GM04504 (cell line): ENCODE measurements at places on chromosomes 2 and 18.

GRCh38 chr18:13237641-13238040, 19.1 kb downstream of the LDLRAD4 start:
- DNase-seq, result no peak

GRCh38 chr2:176079831-176080539, 3.8 kb downstream of the EVX2 start:
- no peak for DNase-seq

DNA sequence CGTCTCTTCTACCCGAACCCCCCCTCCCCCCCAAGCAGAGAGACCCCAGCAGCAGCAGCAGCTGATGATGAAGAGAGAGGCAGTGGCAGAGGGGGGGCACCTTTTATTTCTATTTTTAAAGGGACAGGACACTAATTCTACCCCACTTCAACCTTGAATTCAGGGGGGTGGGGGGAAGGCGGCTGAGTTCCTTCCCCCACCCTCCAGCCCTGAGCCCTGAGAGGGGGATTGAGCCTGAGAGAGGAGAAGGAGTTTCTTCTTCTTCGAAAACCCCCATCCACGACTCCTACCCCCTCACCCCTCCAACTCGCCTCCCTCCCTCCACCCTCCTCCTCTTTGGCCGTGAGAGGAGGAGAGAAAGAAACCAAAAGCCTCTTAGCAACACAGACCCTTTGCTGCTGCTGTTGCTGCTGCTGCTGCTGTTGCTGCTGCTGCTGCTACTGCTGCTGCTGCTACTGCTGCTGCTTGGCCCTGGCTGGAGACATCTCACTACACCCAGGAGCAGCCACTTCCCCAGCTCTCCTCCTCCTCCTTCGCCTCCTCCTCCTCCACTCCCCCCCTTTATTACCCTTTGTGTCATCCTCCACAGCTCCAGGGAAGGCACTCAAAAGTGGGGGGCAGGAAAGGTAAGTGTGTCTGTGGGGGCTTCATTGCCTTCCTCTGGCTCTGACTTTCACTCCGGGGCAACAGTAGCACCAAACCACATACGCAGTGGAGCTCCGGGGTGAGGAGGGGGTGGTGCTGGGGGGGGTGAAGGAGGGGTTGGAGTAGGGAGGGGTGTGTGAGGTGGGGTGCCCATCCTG, at the start of gene MBD5:
Gene MBD5, plus strand, starts transcription at position 33 of the 803 bp plus-strand sequence.
- DNase-seq, result no peak

- no peak for DNase-seq
These were observed 4.9 kb upstream of the STK17B start for GRCh38 chr2:196176142-196176738.

DNA sequence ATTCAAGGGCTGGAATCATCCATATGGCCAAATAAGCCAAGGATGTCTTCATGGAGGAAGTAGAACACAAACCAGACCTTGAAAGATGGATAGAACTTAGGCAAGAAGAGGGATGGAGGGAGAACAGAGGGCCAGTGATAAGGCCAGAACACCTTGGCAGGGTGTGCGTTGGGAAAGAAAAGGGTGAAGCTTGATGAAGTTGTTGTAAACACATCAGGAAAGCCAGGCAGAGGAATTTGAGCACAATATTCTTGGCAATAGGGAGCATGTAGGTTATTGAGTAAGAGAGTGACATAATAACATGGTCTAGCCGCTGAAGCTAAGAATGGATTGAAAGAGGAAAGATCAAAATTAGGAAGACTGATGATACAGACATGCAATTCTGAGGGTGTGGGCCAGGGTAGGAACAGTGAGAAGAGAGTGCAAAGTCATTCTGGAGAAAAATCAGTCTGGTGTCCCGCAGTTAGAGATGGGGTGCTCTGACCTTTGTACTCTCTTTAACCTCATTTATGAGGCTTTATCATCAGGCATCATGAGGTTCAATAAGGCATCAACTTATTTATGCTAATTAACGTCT, 41.0 kb downstream of the SLC14A2 start:
- DNase-seq, result no peak

GRCh38 chr2:112593736-112594135, 9.3 kb downstream of the CHCHD5 start:
- no peak for DNase-seq

DNA sequence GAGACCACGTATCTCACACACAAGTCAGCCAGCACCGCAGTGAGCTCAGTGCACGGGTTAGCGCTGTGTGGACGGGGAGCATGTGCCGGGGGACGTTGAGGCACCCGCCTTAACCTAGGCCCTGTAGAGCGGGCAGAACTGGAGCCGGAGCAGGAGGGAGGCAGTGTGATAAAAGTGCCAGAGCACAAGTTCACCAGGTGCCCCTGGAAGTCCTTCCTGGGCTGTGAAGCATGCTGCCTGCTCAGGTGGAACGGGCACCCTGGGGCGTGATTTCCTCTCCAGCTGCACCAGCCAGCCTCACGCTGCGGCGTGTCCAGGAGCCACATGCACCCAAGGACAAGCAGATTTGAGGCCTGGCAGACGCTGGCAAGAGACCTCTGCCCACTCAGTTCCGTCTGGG, 50.3 kb downstream of the ITGB1BP1 start:
- no peak for DNase-seq

DNA sequence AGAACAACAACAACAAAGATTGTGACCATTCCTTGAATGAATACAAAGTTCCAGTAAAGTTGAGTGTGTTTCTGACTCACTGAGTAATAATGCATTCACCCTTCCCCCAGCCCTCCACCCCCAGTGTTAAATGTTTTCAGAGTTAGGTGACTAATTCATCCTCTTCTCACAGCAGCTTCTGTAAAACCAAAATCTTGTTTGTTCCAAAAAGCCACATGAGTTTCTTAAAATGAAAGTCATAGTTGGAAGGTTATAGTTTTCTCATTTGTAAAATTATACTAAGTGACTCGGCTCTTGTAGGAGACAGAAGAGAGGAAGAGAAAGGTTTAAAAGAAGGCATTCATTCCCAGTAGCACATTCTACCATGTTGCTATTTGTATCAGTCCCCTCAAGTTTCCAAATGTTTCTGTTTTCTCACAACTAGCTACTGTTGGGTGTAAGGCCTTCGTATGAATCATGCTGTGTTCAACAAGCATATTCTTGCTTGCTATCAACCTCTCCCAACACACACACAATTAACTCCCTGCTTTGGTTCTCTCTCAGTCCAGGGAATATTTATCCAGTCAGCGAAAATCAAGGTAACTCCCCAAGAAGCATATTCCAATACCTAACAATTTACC, 75.3 kb downstream of the MBD2 start:
- DNase-seq, result peak; percentile 84

GRCh38 chr2:236840215-236840614, 245.5 kb upstream of the COPS8 start:
- DNase-seq, result no peak

- DNase-seq, result no peak
These were observed 104.1 kb downstream of the CHN1 start for GRCh38 chr2:174901075-174901474.

GRCh38 chr2:68279691-68280090, 27.4 kb upstream of the PPP3R1 start:
- DNase-seq, result no peak

- DNase-seq, result no peak
These were observed 23.6 kb upstream of the LRRTM1 start for GRCh38 chr2:80328159-80328571.

GRCh38 chr2:46097714-46098480, 199.3 kb upstream of the EPAS1 start:
- peak; percentile 96 for DNase-seq

- no peak for DNase-seq
These were observed 75.6 kb upstream of the ETAA1 start for GRCh38 chr2:67321588-67321903.

GRCh38 chr18:63079114-63079513, 240.5 kb downstream of the BCL2 start:
- DNase-seq, result no peak

- no peak for DNase-seq
These were observed 100.1 kb downstream of the VAPA start for GRCh38 chr18:10013621-10014543.

- no peak for DNase-seq
These were observed 7.3 kb upstream of the DUSP2 start for GRCh38 chr2:96152304-96153161.

- no peak for DNase-seq
These were observed 77.4 kb downstream of the SLC39A10 start for GRCh38 chr2:195734395-195734794.

DNA sequence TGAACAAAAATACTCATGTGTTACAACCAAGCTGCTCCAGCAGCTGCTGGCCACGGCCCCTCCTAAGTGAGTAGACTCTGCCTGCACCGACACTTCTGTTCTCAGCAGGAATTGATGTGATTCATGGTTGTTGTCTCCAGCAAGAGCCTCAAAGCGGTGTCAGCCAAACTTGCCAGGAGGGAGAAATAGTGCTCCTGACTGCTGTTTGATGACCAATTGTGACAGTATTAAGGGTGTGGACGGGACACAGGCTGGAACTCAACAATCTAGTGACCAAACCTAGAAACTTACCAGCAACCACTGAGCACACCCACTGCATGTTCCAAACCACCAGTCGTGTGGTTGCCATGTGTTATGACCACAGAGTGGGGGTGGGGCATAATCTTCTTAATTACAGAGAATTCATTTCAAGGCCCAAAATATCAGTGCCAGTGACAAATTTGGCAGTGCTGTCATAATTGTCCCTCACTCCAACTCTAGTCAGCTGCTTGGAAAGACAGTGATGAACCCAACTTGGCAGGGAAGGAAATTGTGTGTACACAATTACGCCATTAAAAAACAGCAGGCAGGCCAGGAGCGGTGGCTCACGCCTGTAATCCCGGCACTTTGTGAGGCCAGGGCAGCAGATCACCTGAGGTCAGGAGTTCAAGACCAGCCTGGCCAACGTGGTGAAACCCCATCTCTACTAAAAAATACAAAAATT, 30.4 kb downstream of the FBLN7 start:
- DNase-seq, result peak; percentile 64

GRCh38 chr2:72415241-72415661, 267.6 kb upstream of the CYP26B1 start:
- peak; percentile 69 for DNase-seq

GRCh38 chr2:238507836-238508235, 81.1 kb downstream of the ASB1 start:
- no peak for DNase-seq
